ENCODE measurements at places on chromosomes 4 and X.

DNA sequence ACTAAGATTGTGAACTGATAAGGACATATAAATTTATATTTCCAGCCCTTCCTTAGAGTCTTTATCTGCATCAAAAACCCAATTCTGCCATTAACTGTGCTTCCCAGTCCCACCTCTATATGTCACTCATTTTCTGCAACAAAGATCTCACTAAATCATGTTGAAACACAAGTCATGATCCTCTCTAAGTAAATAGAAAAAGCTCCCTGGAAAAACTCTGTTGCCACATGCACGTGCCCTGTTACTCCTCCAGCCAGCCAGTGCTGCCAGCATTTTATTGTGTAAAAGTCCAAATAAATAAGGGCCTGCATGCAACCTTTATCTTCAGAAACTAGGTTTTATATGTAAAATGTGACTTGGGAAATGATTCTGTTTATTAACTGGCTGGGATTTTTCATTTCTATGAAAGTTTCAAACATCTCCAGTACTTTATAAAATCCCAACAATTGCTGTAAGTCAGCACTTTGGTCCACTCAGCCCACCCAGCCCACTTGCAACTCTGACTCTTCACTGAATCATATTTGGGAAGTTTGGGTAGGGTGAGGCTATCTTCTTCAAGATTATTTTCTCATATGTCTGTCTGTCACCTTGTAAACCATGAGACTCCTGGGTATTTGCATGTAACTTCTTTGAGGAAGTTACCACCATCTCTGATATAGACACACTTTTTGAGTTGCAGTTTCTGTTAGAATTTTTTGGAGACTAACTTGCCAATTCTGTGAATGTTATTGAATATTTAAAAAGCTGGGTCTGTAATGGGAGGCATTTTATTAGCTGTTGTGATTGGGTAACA lies 40.0 kb upstream of the SMARCA5 start:
- no peak for DNase-seq

- DNase-seq = no peak
Measured at GRCh38 chr4:153221783-153222706, 17.8 kb downstream of the TRIM2 start.

DNA sequence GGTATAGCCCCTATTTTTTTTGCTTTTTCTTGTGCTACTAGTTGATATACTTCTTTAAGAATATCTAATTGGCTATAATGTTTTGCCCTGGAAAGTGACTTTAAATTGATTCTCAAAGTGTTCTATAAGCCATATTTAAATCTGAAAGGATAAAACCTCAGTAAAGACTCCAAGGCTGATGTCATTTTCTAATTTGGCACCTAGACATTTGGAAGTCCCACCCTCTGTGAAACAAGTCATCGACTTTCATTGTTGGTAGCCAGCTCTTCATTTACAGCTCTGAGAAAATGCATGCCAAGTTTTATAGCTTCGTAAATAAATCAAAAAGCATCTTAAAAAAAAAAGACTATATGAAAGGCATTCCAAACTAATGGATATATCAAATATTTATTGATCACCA lies 18.0 kb upstream of the STAG2 start:
- DNase-seq = no peak

DNA sequence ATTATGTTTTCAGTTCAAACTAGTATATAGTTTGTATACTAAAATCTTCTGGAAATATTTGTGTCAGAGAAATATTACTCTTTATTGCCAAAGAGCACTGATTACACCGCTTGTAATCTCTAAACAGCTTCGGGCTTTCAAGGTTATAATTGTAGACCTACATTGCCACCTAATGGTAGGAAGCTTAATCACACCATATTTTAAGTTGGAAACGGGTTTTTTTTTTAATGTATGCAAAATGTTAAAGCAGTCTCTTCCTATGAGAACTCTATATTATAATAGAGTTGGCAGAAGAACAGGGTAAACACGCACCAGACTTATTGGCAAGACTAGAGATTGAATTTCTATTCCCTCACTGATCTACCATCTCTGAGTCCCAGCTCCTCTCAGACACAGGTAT lies 19.5 kb upstream of the NFXL1 start:
- no peak for DNase-seq

- DNase-seq = no peak
Measured at GRCh38 chr4:4480205-4480604, 61.6 kb downstream of the STX18 start.

- DNase-seq = no peak
Measured at GRCh38 chrX:40809210-40809609, 73.9 kb upstream of the MED14 start.

GRCh38 chrX:118726887-118727685 lies at the start of gene IL13RA1:
TSS of gene IL13RA1 (plus strand) at chrX:118727606. CDS start at chrX:118727639, 33 bp downstream.
- no peak for DNase-seq

DNA sequence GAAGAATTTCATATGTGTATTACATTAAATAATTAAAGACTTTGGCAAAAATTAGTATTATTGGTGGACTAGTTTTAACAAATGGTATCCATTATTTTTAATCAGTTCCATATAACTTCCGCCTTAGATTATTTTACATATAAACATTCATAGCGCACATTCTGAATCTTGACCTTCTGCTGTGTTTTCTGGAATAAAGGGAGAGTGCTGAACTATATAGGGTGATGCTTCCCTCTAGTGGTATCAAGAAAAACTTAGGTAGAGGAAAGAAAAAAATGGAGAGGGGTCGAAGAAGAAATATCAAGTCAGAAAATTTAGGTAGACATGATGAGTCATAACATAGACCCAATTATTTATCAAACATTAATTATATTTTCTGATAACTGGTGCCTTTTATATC lies 155.6 kb upstream of the PACRGL start:
- no peak for DNase-seq

- no peak for DNase-seq
Measured at GRCh38 chr4:118281611-118282442, 71.0 kb downstream of the PRSS12 start.

GRCh38 chr4:78426972-78427371 lies 124.6 kb upstream of the ANXA3 start:
- DNase-seq = no peak

DNA sequence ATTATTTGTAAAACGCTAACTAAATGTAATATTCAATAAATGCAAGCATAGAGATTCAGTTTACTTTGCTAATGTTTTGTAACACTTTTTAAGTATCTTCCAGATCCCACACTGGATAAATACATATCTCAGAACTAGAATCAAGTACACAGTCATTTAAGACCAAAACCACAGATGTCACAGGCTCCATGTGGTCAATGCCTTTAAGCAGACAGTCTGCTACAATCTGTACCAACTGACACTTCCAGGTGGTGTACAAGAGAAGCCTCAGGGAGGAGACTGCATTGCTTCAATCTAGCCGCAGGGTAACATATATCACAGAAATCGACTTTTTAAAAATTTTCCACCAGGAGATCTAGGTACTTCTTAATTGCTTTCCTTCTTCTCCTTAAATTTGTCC lies 229.6 kb upstream of the DIAPH2 start:
- DNase-seq = no peak

DNA sequence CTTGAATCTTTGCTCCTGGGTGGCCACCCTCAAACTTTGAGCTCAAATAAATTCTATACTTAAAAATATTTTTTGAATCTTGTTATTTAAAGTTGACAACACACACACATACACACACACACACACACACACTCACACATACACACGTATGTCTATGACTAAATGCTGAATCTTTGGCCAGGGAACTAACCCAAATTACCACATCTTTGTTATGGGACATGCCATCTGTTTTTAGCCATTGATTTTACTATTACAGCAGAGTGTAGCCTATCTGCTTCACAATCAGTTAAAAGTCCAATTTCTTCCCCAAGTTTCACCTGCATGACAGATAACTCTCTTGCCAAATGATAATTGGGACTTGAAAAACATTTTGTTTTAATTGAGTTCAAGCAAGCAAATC lies 45.0 kb upstream of the USP46 start:
- no peak for DNase-seq

DNA sequence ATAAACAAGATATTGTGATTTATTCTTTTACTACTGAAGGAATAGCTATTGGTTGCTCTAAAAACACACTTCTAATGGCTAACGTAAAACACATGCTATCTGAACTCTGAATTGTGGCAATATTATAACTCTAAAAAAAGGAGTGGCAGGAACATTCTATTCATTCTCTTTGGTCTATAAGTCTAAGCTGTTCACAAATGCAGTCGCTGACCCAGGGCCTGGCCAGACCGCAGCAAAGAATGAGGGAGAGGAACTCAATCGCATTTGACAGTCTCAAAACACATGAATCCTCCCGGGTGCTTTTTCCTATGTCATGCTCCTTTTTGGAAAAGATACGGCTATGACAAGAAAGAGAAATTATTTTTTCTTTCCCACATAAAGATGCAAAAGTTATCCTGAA lies 651.6 kb upstream of the PITX2 start:
- no peak for DNase-seq

- DNase-seq = no peak
Measured at GRCh38 chr4:56680266-56680665, 830 bp downstream of the HOPX start.

GRCh38 chrX:17860179-17860780 lies 818 bp downstream of the RAI2 start:
- DNase-seq = no peak

DNA sequence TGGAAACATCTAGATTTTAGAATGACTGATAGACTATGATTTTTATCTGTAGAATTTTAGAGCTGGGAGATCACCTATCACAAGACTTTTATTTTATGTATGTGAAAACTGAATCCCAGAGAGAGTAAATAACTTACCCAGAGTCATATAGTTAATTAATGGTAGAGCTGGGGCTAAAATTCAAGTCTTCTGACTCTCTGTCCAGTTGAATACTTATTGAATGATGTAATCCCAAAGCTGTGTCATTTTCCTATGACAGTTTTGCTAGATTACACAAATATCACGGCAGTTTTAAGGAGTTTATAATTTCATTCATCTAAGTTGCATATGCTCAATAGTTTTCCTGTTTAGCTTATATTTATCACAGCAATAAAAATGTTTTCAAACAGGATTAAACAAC lies 6.7 kb downstream of the NRK start:
- DNase-seq = no peak

GRCh38 chr4:42216664-42217063 lies 64.2 kb upstream of the BEND4 start:
- no peak for DNase-seq

- DNase-seq = no peak
Measured at GRCh38 chr4:140884431-140885058, 128.4 kb upstream of the TBC1D9 start.

DNA sequence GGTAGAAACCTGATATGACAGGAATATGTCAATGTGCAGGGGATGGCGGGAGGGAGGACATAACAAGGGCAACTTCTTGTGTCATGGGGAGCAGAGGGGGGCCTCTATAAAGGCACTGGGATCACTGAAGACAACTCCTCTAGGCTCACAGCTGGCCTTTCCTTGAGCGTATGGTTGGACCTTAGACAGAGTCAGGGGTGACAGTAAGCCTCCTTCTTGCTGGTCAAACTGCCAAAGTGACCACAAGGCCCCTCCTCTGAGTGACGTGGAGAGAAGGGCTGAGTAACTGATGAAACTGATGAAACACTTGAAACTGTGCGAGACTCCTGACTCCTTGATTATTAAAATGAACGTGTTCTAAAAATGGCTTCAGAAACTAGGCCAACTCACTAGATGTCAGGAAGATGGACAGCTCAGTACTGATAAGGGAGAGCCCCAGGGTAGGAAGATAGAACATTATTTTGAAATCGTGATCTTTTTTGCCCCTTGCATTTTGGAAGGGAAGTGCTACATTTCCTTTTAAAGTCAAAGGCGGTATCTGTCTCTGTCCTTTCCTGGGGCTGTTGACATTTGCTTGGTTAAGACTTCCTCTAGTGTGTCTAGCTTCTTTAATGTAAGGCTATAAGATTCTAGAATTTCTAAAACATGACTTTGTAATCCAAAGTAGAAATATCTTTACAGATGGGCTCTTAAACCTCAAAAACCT lies 1.6 kb downstream of the RAB33A start:
- DNase-seq = no peak

- DNase-seq = no peak
Measured at GRCh38 chrX:50707405-50707804, 106.6 kb downstream of the SHROOM4 start.

DNA sequence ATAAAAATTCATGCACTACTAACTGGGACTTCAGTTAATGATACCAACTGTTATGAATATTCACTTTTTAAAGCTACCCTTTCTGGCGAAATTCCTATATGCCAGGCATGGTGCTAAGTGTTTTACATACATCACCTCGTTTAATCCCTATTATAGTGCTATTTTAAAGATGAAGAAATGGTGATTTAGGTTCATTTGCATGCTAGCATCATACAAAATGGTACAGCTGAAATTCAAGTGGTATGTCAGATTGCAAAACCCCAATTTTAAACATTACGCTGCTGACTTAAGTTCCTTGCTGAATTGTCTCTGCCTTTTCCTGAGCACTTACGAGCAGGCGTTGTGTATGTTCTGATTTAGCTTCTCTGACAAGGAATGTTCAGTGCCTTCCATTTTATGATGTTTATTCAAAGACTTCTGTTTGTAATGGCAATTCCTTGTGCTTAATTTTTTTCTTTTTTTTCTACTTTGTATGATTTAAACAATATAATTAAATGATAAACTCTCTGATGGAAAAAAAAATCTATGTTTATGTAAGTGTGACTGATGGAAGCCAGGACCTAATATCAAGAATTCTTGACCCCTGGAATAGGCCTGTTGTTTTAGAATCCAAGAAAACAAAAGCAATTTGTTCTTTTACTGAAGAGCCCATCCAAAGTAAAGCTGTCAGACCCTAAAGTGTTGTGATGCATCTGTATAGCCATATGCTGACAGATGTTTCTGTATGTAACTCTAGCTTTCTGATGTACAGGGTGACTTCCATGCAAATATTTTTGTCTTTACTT lies 148.1 kb downstream of the PCDH7 start:
- DNase-seq = no peak

- DNase-seq = no peak
Measured at GRCh38 chr4:112146502-112146813, 1.2 kb downstream of the FAM241A start.

DNA sequence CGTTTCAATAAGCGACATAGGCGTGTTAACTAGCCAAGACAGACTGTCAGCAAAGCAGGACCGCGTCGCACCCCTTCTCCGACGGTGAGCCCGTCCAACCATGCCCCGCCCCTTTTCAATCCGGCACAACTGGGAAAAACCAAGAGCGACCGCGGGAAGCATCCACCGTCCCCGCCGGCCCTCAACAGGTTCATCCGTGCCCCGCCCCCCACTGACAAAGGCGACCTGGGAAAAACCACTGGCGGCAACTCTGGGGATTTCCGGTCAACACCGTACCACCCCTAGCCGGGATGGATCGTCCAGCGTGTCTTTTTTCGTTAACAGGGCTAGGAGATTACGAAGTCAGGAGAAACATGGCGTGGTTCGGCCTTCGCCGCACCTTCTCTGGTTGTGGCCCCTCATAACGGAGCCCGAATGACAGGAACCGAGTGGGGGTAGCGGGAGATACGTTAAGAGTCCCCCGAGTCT lies 377 bp downstream of the TIMM17B start:
- no peak for DNase-seq

- no peak for DNase-seq
Measured at GRCh38 chr4:21949073-21949457, 493 bp upstream of the KCNIP4 start.
